IMR-90 (cell line): ENCODE measurements at places on chromosomes 16 and 17. TPM values are rescaled to one million over a fixed set of nuclear protein-coding genes. Genes with fewer than 3 reads are reported as not detected.

BAIAP3 gene
- total RNA-seq, result 0.36 and 0.56 TPM in 2 replicates

DHX38 gene
- 49.6 and 61.9 TPM in 2 replicates for total RNA-seq

CD300LF gene
- not detected in 2 replicates for total RNA-seq

CMTM1 gene
- 0.54 and 1.7 TPM in 2 replicates for total RNA-seq

CCL23 gene
- not detected in 2 replicates for total RNA-seq

FBXW10 gene
- not detected in 2 replicates for total RNA-seq

TLCD2 gene
- total RNA-seq, result 0.72 and 0.83 TPM in 2 replicates

IGF2BP1 gene
- 10.2 and 11.9 TPM in 2 replicates for total RNA-seq

GRCh38 chr16:30030841-30031413, at the start of gene TLCD3B:
Gene TLCD3B (minus strand): TSS chr16:30031271. CDS start chr16:30030527, 744 bp downstream.
- no peak within 1 kb of the TSS for H3K4me3 ChIP-seq
- no peak within 1 kb of the TSS for H3K27ac ChIP-seq
- H3K36me3 ChIP-seq, result no peaks in the 10 kb centered on the region
- no peak for DNase-seq
- H3K4me1 ChIP-seq, result no peaks in the 10 kb centered on the region
- peaks cover 65% of the 10 kb centered on the region for H3K27me3 ChIP-seq

GRCh38 chr17:42456223-42457106, 2.2 kb upstream of the ATP6V0A1 start:
- DNase-seq, result peak; percentile 83
- H3K27me3 ChIP-seq, result no peaks in the 10 kb centered on the region
- H3K4me3 ChIP-seq, result no peak overlapping the region; the same call in 1 of the 2 replicates
- peaks cover 10% of the 10 kb centered on the region for H3K4me1 ChIP-seq
- peaks cover under 1% of the 10 kb centered on the region; the same call in 1 of the 2 replicates for H3K36me3 ChIP-seq
- peak overlapping the region; percentile 37; the same call in 1 of the 2 replicates for H3K27ac ChIP-seq

DNA sequence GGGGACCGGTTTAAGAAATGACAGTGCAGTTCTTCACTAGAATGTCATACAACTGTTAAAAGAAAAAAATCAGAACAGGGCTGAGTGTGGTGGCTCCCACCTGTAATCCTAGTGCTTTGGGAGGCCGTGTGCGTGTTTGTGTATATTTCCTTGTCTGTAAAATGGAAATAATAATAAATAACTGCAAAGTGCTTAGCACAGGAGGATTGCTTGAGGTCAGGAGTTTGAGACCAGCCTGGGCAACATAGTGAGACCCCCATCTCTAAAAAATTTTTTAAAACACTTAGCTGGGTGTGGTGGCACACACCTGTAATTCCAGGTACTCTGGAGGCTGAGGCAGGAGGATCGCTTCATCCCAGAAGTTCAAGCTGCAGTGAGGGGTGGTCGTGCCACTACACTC, 2.5 kb downstream of the ACSM3 start:
- no peaks in the 10 kb centered on the region for H3K4me1 ChIP-seq
- H3K27me3 ChIP-seq, result no peaks in the 10 kb centered on the region
- H3K4me3 ChIP-seq, result no peak overlapping the region
- DNase-seq, result no peak
- no peaks in the 10 kb centered on the region for H3K36me3 ChIP-seq

DNA sequence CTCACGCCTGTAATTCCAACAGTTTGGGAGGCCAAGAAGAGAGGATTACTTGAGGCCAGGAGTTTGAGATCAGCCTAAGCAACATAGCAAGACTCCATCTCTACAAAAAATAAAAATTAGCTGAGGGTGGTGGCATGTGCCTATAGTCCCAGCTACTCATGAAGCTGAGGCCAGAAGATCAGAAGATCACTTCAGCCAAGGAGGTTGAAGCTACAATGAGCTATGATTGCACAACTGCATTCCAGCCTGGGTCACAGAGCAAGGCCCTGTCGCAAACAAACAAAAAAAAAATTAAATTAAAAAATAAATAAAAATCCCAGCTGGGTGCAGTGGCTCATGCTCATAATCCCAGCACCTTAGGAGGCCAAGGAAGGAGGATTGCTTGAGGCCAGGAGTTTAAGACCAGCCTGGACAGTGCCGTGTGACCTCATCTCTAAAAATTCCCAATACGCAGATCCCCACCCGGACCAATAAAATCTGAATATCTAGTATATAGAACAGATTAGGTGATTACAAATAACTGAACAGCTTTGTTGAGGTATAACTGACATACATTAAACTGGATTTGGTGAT, 18.2 kb upstream of the ATF7IP2 start:
- H3K4me1 ChIP-seq, result no peaks in the 10 kb centered on the region
- H3K27me3 ChIP-seq, result no peaks in the 10 kb centered on the region
- no peaks in the 10 kb centered on the region for H3K36me3 ChIP-seq
- H3K4me3 ChIP-seq, result no peak overlapping the region
- no peak overlapping the region for H3K27ac ChIP-seq
- no peak for DNase-seq

DNA sequence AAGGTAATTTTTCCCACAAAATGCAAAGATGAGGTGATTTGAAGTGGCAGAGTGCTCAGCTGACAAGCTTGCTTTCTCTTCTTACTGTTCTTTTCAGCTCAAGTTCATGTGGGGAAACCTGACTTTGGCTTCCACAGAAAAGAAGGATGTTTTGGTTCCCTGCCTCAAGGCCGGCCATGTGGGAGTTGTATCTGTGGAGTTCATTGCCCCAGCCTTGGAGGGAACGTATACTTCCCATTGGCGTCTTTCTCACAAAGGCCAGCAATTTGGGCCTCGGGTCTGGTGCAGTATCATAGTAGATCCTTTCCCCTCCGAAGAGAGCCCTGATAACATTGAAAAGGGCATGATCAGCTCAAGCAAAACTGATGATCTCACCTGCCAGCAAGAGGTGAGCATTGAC, 18.4 kb upstream of the TMEM106A start:
- no peaks in the 10 kb centered on the region for H3K4me1 ChIP-seq
- no peaks in the 10 kb centered on the region for H3K27me3 ChIP-seq
- peaks cover 71% of the 10 kb centered on the region for H3K36me3 ChIP-seq
- H3K27ac ChIP-seq, result no peak overlapping the region
- no peak overlapping the region for H3K4me3 ChIP-seq
- no peak for DNase-seq

- H3K36me3 ChIP-seq, result peaks cover 32% of the 10 kb centered on the region
- peak; percentile 41 for DNase-seq
- H3K4me3 ChIP-seq, result peak overlapping the region; percentile 100
- H3K27ac ChIP-seq, result peak overlapping the region; percentile 99
- H3K4me1 ChIP-seq, result peaks cover 16% of the 10 kb centered on the region
- H3K27me3 ChIP-seq, result no peaks in the 10 kb centered on the region
Measured at GRCh38 chr17:28744104-28744971, 527 bp downstream of the TRAF4 start.

DNA sequence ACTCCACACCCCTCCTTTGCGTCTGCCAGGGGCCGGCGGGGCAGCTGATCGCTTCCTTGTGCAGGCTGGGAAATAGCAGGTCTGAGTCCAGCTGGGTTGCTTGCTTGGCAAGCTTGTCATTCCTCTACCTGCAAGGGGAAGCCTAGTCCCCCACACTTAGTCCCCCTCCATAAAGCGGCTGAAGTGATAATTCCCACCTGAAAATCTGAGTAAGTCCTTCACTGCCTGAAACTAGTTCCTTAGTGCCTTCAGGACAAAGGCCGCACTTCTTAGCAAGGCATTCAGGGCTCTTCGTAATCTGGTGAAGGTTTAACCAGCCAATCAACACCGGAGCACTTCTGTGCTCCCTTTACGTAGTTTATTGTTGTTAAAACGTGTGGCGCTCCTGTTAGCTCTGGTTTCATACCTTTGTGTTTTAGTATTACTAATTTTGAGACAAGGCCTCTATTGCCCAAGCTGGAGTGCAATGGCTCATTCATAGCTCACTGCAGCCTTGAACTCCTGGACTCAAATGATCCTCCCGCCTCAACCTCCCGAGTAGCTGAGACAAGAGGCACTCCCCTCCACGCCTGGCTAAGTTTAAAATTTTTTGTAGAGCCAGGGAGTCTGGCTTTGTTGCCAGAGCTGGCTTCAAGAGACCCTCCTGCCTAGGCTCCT, 817 bp downstream of the PSKH1 start:
- peaks cover 9% of the 10 kb centered on the region for H3K4me1 ChIP-seq
- H3K4me3 ChIP-seq, result peak overlapping the region; percentile 100
- H3K27me3 ChIP-seq, result no peaks in the 10 kb centered on the region
- DNase-seq, result no peak
- H3K27ac ChIP-seq, result peak overlapping the region; percentile 89

GRCh38 chr16:49756775-49757558, 98.9 kb downstream of the ZNF423 start:
- H3K4me3 ChIP-seq, result no peak overlapping the region
- H3K27ac ChIP-seq, result no peak overlapping the region
- no peaks in the 10 kb centered on the region for H3K4me1 ChIP-seq
- H3K36me3 ChIP-seq, result no peaks in the 10 kb centered on the region
- DNase-seq, result no peak

- H3K27me3 ChIP-seq, result no peaks in the 10 kb centered on the region
- peaks cover 13% of the 10 kb centered on the region; the same call in 1 of the 2 replicates for H3K4me1 ChIP-seq
- no peak for DNase-seq
- H3K36me3 ChIP-seq, result peaks cover 64% of the 10 kb centered on the region
Measured at GRCh38 chr17:8467527-8467926, 31.8 kb downstream of the NDEL1 start.

- no peak overlapping the region for H3K27ac ChIP-seq
- peaks cover 14% of the 10 kb centered on the region; the same call in 1 of the 2 replicates for H3K36me3 ChIP-seq
Measured at GRCh38 chr16:87461466-87461991, 31.3 kb downstream of the ZCCHC14 start.

GRCh38 chr16:78993346-78993745, 607.2 kb downstream of the MAF start:
- no peak overlapping the region for H3K4me3 ChIP-seq
- no peaks in the 10 kb centered on the region for H3K36me3 ChIP-seq
- no peaks in the 10 kb centered on the region for H3K27me3 ChIP-seq
- H3K4me1 ChIP-seq, result no peaks in the 10 kb centered on the region

- H3K27me3 ChIP-seq, result peaks cover 90% of the 10 kb centered on the region
- DNase-seq, result no peak
- no peak overlapping the region for H3K27ac ChIP-seq
- H3K4me3 ChIP-seq, result no peak overlapping the region
Measured at GRCh38 chr17:49890852-49891251, 43.0 kb upstream of the TAC4 start.

- H3K36me3 ChIP-seq, result peaks cover under 1% of the 10 kb centered on the region; the same call in 1 of the 2 replicates
- H3K27ac ChIP-seq, result peak overlapping the region; percentile 95
- no peak overlapping the region for H3K4me3 ChIP-seq
- peak; percentile 91 for DNase-seq
Measured at GRCh38 chr16:29824589-29825144, 4.4 kb downstream of the MVP start.

- no peaks in the 10 kb centered on the region for H3K4me1 ChIP-seq
- H3K36me3 ChIP-seq, result no peaks in the 10 kb centered on the region
Measured at GRCh38 chr16:54722210-54722676, 208.4 kb upstream of the IRX5 start.

DNA sequence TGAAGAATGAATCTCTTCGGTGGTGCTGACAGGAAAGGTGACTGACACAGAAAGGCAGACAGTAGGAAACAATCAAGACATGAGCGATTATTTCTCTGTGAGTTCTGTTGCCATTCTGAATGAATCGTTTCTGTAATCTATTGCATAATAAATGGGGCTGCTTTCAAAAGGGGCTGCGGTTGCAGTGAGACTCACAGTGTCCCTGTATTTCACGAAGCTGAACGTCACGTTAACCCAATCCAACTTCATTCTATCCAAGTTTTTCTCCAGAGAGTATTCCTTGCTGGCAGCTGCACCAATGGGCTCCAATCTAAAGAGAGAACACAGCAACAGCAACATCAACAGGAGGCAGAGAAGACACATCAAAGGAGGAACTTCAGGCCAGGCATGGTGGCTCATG, 75.4 kb downstream of the DNAH3 start:
- DNase-seq, result no peak
- H3K4me1 ChIP-seq, result no peaks in the 10 kb centered on the region
- H3K27me3 ChIP-seq, result peaks cover 3% of the 10 kb centered on the region
- H3K36me3 ChIP-seq, result no peaks in the 10 kb centered on the region

DNA sequence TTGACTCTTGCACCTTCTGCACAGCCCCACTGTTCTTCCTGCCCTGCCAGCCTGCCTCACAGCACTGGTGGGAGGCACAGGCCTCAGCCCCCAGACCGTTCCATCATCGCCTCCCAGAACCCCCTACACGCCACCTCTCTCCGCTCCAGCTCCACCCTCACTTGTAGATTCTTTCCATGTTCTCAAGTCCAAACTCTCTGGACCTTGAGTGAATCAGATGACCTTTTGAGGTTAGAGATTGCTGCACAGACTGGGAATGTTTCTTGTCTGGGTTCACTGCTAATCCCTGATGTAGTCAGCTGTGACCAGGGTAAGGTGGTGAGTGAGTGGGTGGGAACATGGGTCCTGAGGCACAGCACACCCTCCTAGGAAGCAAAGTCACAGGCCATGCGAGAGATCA, 272.4 kb downstream of the IRF8 start:
- H3K4me1 ChIP-seq, result peaks cover 12% of the 10 kb centered on the region
- DNase-seq, result peak; percentile 99
- no peaks in the 10 kb centered on the region for H3K36me3 ChIP-seq
- no peak overlapping the region for H3K4me3 ChIP-seq

GRCh38 chr17:65193716-65194293, 56.6 kb downstream of the RGS9 start:
- no peak overlapping the region for H3K4me3 ChIP-seq
- no peaks in the 10 kb centered on the region for H3K27me3 ChIP-seq
- DNase-seq, result peak; percentile 21
- no peak overlapping the region for H3K27ac ChIP-seq
- H3K4me1 ChIP-seq, result peaks cover 9% of the 10 kb centered on the region; the same call in 1 of the 2 replicates

GRCh38 chr17:74210191-74211140, 2.9 kb upstream of the TTYH2 start:
- H3K27ac ChIP-seq, result no peak overlapping the region
- no peak overlapping the region for H3K4me3 ChIP-seq
- H3K27me3 ChIP-seq, result no peaks in the 10 kb centered on the region; the same call in 1 of the 2 replicates
- DNase-seq, result peak; percentile 58
- peaks cover 13% of the 10 kb centered on the region for H3K4me1 ChIP-seq

GRCh38 chr17:71180801-71181385, 939.9 kb upstream of the SOX9 start:
- H3K27me3 ChIP-seq, result no peaks in the 10 kb centered on the region
- H3K27ac ChIP-seq, result no peak overlapping the region
- H3K36me3 ChIP-seq, result no peaks in the 10 kb centered on the region
- peaks cover 6% of the 10 kb centered on the region for H3K4me1 ChIP-seq
- H3K4me3 ChIP-seq, result no peak overlapping the region

DNA sequence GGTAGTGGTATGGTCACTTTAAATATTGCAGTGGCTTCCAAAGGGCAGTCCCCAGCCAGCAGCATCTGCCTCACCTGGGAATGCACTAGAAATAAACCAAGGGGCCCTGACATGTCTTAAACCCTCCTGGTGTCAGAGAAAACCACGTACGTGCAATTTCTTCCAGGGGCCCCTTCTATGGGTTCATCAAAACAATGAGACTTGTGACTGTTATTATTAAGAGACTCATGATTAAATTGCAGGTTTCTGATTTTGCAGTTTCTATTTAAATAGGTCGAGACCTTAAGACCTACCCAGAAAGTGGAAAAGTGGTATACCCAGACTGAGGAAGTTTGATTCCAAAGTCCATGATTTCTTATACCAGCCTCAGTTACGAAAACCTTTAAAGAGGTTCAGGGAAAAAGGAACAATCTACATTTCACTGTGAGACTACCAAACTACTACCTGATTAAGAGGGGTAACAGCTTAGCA, 746 bp upstream of the POLG2 start:
- no peak for DNase-seq
- peaks cover 35% of the 10 kb centered on the region for H3K36me3 ChIP-seq
- no peaks in the 10 kb centered on the region for H3K27me3 ChIP-seq
